ENCODE measurements at places on chromosomes 5 and 9. TPM values are rescaled to one million over a fixed set of nuclear protein-coding genes. Genes with fewer than 3 reads are reported as not detected.

Gene NR5A1
- total RNA-seq: not detected

Gene FGF1
- not detected for total RNA-seq

Gene ITGA1
- 26.4 TPM for total RNA-seq

Gene RFX3
- 4.5 TPM for total RNA-seq

Gene MAP3K1
- 47.0 TPM for total RNA-seq

- peak overlapping the region; percentile 50 for H3K27ac ChIP-seq
- H3K4me3 ChIP-seq: no peak overlapping the region
- H3K4me1 ChIP-seq: peaks cover 27% of the 10 kb centered on the region
- H3K36me3 ChIP-seq: no peaks in the 10 kb centered on the region
- DNase-seq: no peak
Measured at GRCh38 chr5:36180556-36181350, 28.8 kb downstream of the SKP2 start.

GRCh38 chr5:108320231-108320630 lies 61.7 kb downstream of the FBXL17 start:
- no peaks in the 10 kb centered on the region for H3K27me3 ChIP-seq
- H3K4me3 ChIP-seq: no peak overlapping the region
- no peaks in the 10 kb centered on the region for H3K36me3 ChIP-seq

DNA sequence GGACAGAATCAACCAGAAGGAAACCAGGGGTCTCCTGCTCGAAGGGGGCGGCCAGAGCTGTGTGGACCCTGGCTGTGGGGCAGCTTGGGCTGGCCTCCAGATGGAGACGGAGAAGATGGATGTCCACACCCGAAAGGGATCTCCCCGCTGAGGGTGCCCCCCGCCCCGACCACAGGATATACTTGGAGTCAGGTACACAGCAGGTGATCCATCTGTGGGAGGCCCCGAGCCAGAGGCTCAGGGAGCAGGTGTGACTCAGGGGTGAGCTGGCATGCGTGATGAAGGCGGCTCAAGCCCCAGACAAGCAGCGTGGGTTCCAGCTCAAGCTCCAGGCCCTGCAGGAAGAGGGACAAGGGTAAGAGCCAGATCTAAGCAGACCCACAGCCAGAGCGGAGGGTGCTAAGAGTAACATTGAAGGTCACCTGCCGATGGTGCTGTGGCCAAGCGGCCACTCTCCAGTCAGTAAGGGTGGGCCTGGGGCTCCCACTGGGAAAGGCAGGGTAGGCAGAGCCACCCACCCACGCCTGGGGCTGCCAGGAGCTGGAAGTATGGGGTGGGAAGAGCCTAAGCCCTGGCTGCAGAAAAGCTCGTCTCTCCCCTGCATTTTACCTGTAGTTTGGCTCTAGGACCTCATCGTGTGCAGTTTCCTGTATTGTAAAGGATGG lies 30.6 kb upstream of the MVB12B start:
- H3K27ac ChIP-seq: no peak overlapping the region
- no peak for DNase-seq
- no peak overlapping the region for H3K4me3 ChIP-seq
- H3K36me3 ChIP-seq: no peaks in the 10 kb centered on the region
- no peaks in the 10 kb centered on the region for H3K27me3 ChIP-seq
- no peaks in the 10 kb centered on the region for H3K4me1 ChIP-seq

DNA sequence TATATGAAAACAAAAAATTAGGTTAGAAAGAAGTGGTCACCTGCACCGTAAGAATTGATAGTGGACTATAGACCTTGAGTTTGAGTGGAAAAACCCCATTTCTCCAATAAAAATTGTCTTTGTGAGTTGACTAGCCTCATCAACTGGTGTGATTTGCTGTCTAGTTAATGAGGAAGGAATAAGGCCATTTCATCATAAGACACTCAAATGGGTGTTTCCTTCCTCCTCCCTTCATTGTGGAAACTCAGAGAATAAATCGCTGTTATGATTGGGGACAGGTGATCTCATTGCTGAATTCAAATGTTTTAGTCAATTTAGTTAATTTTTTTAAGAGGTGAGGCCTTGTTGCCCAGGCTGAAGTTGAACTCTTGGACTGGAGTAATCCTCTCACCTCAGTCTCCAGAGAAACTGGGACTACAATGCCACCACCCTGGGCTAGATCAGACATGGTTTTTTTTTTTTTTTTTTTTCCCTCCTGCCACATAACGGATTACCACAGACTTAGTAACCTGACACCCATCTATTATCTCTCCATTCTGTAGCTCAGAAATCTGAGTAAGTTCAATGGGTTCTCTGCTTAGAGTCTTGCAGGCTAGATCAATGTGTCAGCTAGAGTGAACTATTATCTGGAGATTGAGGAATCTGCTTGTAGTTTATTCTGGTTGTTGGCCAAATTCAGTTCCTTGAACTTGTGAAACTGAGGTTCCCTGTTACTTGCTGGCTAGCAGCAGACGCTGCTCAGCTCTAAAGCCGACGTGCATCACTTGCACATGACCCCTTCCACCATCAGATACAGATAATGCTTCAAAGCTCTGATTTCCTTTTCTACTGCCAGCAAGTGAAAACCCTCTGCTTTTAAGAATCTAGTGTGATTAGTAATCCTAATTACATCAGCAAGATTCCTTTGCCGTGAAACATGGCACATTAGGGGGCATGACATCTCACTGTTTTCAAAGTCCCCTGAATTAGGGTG lies 663.8 kb upstream of the CDH9 start:
- H3K4me1 ChIP-seq: no peaks in the 10 kb centered on the region
- H3K4me3 ChIP-seq: no peak overlapping the region
- no peaks in the 10 kb centered on the region for H3K36me3 ChIP-seq
- no peak overlapping the region for H3K27ac ChIP-seq
- no peaks in the 10 kb centered on the region for H3K27me3 ChIP-seq

GRCh38 chr5:119287547-119288111 lies 68.2 kb upstream of the TNFAIP8 start:
- peak overlapping the region; percentile 13 for H3K27ac ChIP-seq
- H3K36me3 ChIP-seq: no peaks in the 10 kb centered on the region
- DNase-seq: no peak
- H3K4me1 ChIP-seq: peaks cover 49% of the 10 kb centered on the region
